ENCODE measurements at places on chromosomes 12 and 14. TPM values are rescaled to one million over a fixed set of nuclear protein-coding genes. Genes with fewer than 3 reads are reported as not detected.

Gene C12orf54
- not detected for total RNA-seq

Gene BHLHE41
- total RNA-seq = 17.0 TPM

Gene CFAP251
- 5.2 TPM for total RNA-seq

Gene GLS2
- 5.9 TPM for total RNA-seq

DNA sequence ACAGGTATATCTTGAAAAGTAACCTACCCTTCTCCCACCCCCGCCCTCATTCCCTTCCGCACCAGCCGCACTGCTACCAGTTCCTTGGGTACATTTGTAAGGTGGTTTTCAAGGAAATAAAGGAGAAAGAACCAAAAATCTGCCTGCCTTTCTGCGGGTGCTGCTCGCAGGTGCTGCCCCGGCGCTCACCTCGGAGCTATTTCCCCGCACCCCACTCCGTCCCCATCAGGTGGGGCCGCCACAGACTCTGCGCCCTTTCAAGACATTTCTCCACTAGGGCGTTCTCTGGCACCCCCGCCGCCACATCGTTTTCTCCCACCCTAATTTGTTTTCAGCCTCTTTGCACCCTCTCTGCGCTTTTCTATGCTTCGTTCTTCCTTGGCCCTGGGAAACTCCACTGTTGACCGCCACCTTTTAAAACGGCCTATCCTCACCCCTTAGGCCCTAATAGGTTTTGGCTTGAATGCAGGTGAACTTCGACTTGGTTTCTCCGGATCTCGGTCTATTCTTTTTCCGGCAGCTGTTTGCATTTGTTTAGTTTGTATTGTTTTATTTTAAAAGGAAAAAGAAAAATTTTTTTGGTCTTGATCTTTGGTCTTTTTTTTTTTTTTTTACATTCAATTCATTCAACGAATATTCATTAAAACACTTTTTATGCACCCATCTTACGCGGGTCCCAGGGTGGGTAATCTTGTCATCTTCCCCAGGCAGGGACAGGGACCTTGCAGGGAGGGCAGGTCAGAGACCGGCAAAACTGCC, 3.0 kb downstream of the VSX2 start:
- DNase-seq = no peak

DNA sequence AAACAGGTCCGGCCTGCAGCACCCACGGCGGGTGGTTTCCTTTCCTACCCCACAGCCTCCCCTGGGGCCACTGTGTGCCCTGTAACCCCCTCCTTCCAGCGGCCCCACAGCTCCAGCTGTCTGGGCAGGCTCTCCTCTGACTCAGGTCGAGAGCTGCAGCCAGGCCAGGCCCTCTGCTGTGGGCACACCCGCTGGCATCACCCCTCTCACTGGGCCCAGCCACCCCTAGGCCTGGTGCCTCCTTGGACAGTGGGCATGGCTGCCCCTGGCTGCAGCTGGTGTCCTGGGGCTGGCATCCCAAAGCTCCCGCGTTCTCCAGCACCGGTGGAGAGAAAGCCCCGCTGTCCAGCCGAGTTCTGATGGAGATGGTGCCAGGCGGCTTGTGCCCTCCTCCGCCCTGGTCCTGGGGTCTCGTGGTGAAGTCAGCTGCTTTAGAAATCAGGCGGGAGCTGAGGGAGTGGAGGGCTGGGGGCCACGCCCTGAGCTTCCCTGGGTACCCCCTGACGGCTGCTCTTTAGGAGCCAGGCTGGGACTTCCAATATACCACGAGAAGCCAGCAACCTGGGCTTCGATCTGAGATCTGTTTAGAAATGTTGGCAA, 114.9 kb downstream of the KIF26A start:
- no peak for DNase-seq

DNA sequence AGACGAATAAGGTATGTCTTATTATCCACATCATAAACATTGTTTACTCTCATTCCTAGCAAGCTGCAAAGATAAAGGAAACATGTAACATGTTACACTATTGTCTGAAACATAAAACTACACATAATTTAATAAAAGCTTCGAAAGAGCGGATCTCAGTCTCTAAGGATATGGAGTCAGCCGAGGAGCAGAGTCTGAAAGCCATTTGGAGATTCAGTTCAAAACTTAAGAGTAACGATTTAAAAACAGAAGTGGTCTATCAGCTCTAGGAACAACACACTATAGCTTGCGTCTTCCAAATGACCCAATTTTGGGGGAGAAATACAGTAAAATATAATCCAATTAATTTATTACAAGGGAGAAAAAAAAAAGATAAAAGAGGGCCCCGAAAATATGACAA, 775 bp downstream of the NEMF start:
- DNase-seq = no peak

DNA sequence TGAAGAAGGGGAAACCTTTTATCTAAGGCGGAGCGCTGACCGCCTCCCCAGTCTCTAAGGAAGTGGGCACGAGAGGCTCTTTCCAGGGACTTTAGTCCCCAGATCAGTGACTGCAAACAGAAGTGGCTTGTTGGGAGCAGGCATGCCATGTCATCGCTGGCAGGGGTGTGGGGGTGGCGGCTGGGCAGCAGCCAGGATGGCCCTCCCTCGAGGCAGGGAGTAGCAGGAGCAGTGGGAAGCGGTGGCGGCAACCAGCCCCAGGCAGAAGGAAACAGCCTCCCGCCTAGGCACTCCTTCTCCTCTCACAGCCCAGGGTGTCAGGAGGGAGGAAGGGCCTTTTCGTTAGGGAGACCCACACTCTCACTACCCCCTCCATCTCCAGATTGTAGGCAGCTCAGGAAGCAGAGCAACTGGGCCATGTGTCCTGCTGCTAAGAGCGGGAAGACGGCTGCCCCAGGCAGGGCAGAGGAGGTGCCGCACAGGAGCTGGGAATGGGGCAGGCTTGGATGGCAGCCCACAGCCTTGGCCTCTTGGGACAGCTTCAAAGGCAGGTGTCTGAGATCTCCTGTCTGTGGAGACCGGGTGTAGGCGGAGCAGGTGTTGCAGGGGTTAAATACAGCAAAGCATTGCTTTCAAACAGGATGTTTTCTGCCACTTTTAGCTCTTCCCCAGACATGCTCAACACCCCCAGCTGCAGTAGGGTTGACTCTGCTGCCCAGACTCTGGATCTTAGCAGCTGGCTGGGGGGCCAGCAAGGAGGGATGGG, 21.8 kb downstream of the VDR start:
- DNase-seq = peak; percentile 88

Data from left lung (tissue), 14 donors.